Renal pelvis (tissue), 12 donors: ENCODE measurements at places on chromosomes 11 and 22.

GRCh38 chr11:116916052-116916451 lies 78.6 kb upstream of the APOA1 start:
- no peak for DNase-seq

DNA sequence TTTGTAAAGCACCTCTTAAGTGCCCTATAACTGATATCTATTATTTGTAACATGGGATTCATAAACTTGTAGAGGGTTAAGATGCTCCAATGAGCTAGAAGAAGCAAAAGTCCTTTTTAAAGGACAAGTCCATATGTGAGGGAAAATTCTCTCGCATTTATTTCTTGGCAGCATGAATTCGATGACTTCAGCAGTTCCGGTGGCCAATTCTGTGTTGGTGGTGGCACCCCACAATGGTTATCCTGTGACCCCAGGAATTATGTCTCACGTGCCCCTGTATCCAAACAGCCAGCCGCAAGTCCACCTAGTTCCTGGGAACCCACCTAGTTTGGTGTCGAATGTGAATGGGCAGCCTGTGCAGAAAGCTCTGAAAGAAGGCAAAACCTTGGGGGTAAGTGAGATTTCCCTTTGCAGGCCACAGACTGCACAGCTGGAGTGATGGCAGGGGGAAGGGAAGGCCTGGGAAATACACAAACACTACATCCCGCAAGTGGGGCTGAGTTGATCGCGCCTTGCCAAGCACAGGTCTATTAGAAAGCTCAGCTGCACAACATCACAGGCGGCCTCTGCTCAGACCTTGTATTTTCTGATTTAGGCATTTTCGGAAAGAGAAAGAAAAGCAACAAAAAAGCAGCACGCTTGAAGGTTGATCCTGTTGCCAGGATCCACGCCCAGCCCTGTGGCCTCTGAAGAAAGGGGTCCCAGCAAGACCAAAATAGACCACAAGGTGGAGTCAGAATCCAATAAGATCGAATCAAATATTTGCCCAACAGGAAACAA lies 1.5 kb downstream of the MS4A8 start:
- peak; percentile 16 for DNase-seq

- no peak for DNase-seq
These were observed 39.2 kb upstream of the AMPD3 start for GRCh38 chr11:10415817-10416392.

DNA sequence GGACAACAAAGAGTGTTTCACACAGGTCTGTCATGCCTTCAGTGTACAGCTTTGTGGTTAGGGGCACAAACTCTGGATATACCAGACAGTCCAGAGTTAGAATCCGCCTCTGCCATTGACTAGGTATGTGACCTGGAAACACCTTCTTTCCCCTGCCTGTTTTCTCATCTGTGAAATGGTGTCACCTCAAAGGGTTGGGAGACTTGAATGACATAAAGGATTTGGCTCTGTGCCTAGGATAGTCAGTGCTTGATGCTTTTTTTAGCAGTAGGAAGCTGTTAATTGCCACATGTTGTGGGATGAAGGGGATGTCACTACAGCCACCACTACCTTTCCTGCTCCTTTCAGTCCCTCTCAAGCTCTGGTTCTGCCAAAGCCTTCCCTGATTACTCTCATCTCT lies 17.4 kb upstream of the LRRC55 start:
- DNase-seq, result no peak

DNA sequence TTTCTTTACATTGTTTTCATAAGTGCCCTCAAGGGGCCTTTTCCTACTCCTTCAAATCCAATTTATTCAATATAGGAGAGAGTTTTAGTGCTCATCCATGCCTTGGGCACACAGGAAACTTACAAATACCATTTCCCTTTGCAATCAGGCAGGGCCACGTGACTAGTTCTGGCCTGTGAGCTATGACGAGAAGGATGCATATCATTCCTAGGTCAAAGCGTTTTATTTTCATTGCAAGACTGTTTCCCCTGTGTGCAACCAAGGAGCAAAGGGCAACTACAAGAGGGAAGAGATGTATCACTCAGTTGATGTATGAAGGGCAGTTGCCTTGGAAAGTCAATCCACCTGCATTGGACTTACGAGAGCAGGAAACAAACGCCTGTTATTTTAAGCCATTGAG lies 1.9 kb upstream of the TRAF6 start:
- DNase-seq, result no peak

DNA sequence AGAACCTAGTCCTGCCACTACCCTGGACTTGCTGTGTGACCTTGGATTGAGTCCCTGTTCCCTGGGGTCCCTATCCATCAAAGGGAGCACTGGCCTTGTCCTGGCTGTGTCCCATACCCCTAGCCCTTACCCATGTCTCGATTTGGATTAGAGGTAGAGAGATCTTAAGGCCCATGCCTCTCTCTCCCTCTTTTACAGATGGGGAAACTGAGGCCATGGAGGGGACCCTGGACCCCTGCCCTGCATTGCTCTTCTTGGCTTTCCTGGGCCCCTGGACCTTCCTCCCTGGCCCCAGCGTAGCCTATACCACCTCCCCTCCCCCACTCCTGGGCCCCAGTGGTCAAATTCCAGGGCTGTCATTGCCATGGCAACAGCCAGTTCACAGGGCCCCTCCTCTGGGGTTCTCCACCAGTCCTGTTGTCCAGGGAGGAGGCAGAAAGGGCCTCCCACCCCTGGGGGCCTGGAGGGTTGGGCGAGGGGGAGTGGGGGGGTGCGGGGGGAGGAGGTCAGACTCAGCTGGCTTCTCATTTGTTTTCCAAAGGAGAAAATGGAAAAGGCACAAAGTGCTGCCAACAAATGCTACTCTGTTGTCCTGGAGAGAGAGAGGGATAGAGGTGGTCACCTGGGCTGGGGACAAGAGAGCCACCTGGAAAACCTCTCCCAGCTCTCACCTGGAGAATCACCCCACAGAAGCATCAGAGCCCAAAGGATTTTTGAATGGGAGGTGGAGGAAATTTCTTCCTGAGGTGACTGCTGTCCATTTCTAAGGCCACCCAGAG lies 23.3 kb downstream of the ARHGEF17 start:
- peak; percentile 89 for DNase-seq

GRCh38 chr11:131077340-131077739 lies 161.1 kb upstream of the SNX19 start:
- DNase-seq, result no peak
